Stimulated activated CD4-positive, alpha-beta T cell treated with anti-CD3 and anti-CD28 coated beads, Interleukin-4, amount 100 ng/mL, for 1 hour (primary cell): ENCODE measurements at places on chromosomes 7 and 10.

DNA sequence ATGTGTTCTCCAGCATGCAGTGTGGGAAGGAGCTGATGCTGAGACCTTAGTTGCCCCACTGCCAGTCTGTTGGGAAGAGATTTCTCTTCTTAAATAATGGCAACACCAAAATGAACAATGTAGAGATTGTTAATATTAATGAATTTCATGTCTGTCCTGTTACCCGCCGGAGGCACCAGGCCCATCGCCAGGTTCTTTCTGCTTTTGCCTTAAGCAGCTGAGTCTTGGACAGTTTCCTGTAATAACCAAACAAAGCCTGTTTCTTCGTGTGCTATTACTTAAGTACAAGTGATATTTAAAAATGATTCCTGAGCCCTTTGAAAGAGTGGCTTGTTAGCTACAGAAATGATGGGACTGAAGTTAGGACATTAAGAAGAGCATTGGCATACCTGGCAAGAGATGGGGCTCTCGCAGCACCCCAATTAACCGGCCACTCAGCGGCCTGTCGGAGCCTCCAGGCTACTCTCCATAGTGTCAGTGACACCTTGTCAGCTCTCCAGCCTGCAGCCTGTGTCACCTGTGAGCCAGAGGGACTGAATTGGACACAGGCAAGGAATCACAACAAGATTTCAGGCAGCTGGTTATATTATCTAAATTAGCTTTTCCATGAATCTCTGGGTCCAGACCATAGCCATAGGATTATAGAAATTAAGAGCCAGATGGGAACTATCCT lies 142.0 kb downstream of the CELF2 start:
- no peak for DNase-seq

GRCh38 chr10:124946945-124947344 lies 5.0 kb downstream of the ZRANB1 start:
- DNase-seq, result no peak

DNA sequence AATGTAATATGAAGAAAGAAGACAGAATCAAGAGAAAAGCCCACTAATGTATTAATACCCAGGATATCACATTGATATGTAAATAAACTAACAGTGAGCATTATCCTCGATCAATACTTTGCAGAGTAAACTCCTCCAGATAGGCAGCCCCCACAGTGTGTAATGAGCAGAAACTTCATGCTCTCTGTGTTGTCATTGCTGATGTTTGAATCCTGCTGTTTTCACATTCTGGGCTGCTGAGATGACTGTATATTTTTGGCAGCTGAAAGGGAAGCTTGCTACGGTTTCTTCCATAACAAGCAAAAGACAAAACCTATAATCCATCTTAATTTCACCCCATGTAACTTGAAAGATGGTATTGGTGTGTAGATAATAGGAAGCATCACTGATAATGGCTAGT lies 15.3 kb upstream of the THSD7A start:
- no peak for DNase-seq

GRCh38 chr10:51699145-51699474 lies 285 bp downstream of the CSTF2T start:
- DNase-seq, result no peak

DNA sequence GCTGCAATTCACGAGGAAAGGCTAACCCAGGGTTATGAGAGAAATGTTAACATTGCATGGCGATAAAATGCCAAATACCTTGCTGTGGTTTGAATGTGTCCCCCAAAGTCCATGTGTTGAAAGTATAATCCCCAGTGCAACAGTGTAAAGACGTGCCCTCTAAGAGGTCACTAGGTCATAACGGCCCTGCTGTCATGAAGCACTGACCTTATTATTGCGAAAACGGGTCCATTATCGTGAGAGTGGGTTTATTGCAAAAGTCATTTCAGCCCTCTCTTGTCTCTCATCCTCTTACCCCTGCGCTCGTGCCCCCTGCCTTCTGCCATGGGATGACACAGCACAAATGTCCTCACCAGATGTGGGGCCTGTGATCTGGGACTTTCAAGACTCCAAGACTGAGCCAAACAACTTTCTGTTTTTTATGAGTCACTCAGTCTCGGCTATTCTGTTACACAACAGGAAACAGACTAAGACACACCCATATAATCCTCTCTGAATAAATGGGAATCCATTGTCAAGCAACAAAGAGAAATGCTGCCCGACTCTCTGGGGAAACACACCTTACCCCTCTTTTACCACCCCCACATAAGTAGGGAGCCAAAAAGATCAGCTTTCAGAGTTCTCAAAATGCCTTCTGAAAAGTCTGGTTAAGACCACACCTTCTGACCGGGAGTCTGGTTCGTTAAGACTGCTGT lies 73.1 kb upstream of the UCN3 start:
- DNase-seq, result peak; percentile 63

- peak; percentile 18 for DNase-seq
These were observed 2.2 kb upstream of the LRRC27 start for GRCh38 chr10:132329565-132330485.

- no peak for DNase-seq
These were observed 96.7 kb downstream of the SFMBT2 start for GRCh38 chr10:7314170-7314569.

- DNase-seq, result no peak
These were observed 203.9 kb downstream of the FAM107B start for GRCh38 chr10:14570800-14571199.

DNA sequence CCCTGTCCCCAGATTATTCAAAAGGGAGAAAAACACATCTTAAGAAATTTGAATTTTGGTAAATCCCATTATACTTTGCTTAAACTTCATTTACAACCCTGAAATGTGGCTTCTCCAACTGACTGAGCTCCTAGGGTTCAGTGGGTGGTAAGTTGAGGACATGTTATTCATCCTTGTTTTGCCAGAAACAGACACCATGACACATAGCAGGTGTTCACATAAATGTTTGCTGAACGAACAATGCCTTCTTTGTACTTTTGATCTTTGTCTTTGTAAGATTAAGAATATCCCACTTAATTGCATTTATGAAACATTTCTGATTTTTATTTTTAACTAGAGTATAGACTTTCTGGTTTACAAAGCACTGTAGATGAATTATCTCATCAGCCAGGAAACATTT lies 209.7 kb downstream of the GPAM start:
- no peak for DNase-seq

- DNase-seq, result no peak
These were observed 92.0 kb downstream of the ZFAND4 start for GRCh38 chr10:45580371-45581215.
